ENCODE measurements at places on chromosomes 3 and 15.

DNA sequence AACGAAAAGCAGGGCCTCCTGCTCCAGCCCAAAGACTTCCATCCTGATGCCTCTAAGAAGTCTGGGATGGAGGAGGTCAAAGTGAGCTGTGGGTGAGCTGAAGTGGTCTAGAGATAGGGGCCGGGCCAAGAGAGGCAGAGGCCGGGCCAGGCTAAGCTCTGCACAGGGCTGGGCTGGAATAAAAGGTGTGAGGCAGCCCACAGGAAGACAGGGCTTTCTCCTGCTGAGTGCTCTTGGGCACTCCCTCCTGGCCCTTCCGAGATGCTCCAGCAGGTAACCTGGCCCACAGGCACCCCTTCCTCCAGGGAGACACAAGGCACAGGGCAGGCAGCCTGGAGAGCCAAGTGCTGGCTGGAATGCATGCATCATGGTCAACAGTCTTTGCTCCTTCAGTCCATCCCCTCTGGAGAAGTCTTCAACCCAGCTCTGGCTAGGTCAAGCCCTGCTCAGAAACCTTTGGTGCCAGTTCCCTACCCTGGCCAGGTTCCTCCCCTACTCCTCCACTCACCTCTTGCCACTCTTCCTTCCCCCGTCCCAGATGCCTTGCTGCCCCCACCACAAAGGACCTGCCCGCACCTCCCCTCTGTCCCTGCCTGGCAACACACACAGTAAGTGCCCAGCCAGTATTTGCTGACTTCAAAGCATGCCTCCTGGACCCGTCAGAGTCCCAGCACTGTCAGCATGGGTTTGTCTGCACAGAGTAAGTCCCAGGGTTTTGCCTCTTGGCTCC, 93.6 kb downstream of the SEC22A start:
- DNase-seq = no peak

DNA sequence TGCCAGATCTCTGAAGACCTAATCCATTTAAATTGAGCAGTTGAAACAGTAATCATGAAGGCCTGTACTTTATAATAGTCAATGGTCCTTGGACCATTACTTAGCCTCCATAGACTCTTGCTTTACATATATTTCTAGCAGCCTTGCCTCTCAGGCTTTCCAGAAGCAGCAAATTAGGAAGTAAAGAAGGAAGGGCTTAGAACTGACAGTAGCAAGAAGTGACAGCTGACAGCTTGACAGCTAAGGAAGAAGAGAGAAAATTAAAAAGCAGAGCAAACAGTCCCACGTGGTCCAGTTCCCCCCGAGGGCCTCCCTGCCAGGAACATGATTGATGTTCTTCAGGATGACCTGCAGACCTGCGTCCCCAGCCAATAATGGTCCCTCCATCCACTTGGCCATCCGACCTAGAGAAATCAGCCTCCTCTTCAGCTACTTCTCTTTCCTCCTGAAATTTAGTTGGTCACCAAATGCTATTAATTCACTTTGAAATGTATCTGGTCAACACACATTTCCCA, 15.0 kb upstream of the PSMD6 start:
- DNase-seq = no peak

DNA sequence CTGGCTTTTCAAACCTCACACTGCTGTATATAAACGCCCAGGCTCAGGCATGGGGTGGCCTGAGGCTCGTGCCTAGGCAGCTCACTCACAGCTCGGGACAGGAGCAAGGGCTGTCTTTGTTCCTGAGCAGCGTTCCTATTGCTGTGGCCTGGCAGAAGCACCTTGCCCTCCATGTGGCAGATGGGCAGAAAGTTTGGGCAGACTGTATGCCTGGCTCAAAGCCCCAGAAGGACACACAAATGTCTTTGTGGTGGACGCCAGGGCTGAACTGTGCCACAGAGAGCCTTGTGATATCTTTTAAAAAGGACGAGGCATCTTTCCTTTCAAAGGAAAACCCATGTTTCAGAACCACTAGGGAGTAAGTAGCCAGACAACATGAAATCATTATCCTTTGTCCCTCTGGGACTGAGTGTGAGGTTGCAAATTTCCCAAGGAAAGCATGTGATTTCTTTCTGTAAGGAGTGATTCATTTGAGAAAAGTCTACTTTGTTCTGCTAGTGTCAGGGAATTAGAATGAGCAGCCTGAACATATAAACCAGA, 29.3 kb upstream of the UBE2E1 start:
- peak; percentile 76 for DNase-seq

- no peak for DNase-seq
Observed at GRCh38 chr3:53731934-53732624, 114.1 kb downstream of the CHDH start.

DNA sequence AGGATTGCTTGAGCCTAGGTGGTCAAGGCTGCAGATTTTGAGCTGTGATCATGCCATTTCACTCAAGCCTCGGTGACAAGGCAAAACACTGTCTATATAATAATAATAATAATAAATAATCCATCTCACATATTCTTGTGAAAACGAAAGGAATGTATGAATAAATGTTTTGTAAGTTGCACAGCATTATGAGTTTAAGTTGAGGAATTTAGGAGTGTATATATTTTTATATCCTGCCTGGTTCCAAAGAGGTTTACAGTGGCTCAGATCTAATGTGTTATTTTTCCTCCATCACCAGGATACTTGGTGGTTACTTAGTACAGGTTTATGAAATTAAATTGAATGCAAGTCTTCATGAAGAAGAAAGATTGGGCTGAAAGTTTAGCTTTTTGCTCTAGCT, 77.2 kb downstream of the ATG7 start:
- no peak for DNase-seq

GRCh38 chr15:70870051-70870450, 16.1 kb upstream of the LARP6 start:
- DNase-seq = peak; percentile 83

- DNase-seq = peak; percentile 28
Observed at GRCh38 chr15:96344060-96344705, 13.7 kb downstream of the NR2F2 start.

DNA sequence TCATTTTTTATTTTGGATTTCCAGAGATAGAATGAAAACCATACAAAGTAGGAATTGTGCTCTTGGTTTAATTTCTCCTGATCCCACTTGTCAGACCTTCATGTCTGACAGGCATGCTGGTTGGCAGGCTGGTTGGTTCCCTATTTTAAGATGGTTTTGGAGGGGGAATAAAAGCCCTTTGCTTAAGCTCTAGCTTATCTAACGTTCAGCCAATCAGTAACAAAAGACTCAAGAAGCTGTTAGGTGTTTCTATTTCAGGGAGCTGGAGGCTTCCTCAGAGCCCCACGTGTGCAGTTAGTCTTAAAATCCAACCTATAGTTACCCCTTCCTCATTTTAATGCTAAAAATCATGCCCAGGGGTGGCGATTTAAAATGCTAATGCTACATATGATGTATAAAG, 40.5 kb upstream of the XIRP1 start:
- no peak for DNase-seq

GRCh38 chr15:66613743-66614142, 47.9 kb upstream of the LCTL start:
- DNase-seq = no peak

- DNase-seq = no peak
Observed at GRCh38 chr3:26438981-26439884, 183.3 kb upstream of the LRRC3B start.

DNA sequence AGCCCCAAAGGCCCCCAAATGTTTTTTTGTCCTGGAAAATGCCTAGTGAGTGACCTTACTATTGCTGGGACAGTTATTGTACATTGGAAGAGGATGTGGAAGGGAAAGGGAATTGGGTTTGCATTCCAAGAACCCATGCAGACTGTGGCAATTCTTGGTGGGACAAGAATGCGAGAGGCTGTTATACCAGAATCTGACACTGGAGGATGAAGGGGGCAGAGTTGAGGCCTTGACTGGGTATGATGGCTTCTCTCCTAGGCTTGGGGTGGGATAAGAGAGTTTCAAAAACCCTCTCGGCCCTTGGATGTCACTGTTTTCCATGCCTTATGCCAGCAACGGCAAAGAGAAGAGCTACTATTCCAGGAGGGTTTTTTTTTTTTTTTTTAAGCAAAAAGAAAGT, 25.3 kb downstream of the IL16 start:
- DNase-seq = no peak

GRCh38 chr3:59968513-59969045, 918.8 kb upstream of the CFAP20DC start:
- no peak for DNase-seq

DNA sequence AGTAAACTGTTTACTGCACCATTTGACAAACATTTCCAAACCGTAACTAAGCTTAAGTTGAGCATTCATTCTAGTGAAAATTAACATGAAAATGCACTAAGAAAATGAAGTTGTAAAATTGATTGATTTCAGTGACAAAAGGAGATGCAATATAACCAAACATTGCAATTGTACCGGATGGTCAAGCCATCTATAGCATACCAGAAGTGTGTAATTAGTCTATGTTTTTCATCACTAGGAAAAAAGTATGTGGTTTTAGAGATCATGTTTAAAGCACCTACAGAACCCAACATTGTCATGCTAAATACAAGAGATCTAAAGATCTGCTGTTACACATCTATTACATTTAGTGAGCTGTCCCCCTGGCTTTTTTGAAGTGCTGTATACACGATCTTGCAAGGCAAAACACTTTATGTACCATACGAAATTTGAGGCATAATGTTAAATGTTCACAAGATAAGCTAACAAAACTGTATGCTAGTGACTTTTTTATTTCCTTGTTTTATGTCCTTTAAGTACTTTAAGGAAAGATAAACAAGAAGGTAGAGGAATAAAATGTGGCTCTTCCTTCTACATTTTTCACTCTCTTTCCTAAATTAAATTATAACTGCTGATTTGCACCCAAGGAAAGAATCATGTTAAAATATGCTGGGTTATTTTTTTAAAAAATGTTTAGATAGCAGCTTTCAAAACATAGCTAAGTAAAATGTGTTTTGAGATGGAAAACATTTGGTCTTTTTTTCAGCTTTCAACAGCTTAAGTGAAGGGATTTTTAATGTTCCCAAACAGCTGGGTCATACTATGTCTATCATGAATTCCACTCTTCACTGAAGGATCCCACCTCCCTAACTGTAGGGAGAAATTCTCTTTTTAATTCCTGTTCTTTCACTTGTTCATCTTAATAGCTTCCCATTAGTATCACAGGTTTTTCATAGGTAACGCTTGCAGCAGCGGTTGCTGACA, 498.0 kb downstream of the MECOM start:
- no peak for DNase-seq

- no peak for DNase-seq
Observed at GRCh38 chr15:33975022-33975565, 6.8 kb downstream of the CHRM5 start.

DNA sequence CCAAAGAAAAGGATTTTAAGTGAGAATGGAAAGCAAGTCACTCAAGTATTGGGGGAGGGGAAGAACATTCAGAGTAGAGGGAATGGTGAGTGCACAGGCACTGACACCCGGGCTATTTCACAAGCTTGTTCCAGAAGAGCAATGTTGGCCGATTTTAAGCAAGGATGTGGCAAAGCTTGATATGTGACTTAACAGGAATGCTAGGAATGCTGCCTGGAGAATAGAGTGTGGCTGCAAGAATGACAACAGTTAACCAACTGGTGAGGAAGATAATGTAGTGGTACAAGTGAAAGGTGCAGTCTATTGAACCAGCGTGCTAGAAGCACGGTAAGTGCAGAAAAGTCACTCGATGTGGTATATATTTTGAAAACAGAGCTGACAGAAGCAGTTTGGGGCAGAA, 6.2 kb upstream of the CCDC80 start:
- peak; percentile 83 for DNase-seq

DNA sequence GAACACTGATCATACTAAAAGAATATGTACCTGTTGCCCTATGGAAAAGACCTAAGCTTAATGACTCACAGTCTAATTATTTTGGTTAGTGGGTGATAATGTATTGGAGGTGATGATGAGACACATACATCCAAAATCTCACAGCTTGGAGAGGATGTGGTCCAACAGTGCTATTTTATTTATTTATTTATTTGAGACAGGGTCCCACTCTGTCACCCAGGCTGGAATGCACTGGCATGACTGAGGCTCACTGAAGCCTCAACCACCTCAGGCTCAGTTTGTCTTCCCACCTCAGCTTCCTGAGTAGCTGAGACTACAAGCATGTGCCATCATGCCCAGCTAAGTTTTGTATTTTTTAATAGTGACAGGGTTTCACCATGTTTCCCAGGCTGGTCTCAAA, 35.0 kb downstream of the LPP start:
- DNase-seq = no peak

- no peak for DNase-seq
Observed at GRCh38 chr3:116350119-116350733, 95.1 kb downstream of the LSAMP start.

DNA sequence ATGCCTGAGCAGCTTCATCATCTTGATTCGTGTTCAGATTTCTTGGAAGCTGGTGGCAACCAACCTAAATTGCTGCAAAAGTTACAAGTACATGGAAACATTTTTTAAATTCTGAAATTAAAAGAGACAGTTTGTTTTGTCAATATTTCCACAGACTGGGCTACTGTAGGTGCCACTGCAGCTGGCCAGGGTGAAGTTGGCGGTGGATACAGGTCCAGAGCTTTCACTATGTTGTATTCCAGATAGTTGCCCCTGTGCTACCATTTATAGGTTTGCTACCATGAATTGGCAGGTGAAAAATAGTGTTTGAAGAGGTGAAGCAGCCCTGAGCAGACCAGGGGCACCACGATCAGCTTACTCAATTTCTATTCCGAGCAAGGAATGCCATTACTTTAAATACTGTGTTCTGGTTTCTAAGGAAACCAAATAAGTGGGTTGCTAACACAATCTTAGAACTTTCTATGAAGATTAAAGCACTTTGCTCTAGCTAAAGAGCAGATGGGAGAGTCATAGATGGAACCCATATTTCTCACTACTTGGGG, 21.2 kb upstream of the SHC4 start:
- peak; percentile 35 for DNase-seq

DNA sequence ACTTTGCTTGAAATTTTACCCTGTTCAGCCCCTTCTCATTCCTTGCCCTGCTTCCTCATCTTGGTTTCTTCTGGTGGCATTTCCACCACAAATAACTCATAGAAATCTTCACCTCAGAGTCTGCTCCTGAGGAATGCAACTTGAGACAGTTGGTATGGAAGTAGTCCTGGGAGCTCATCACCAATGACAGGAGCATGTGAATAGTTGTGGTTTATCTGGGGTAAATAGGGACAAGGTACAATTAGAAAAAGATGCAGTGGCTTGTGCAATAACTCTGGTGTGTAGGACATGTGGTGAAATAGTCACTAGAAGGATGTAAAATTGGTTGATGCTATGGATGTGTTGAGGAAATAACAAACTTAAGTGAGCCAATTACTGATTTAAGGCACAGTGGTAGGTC, 72.7 kb upstream of the CHRNA7 start:
- no peak for DNase-seq

DNA sequence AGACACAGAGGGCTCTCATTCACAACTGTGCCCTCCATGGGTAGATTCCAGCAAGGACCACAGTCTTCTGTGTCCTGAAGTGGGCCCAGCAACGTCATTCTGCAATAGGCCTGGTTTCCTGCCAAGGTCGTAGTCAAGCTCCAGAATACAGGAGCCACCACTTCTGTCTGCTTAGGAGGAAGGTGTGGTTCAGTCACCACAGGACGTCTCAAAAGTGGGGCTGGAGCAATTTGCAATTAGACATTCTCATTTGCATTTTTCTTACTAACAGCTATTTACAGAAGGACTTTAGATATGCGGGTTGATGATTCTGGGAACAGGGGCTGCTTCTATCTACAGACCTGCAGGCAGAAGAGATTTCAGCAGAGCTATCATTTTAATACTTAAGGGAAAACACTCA, 58.7 kb upstream of the MYRIP start:
- no peak for DNase-seq

- peak; percentile 90 for DNase-seq
Observed at GRCh38 chr15:89662893-89663626, 7.8 kb upstream of the KIF7 start.
